IMR-90 (cell line): ENCODE measurements at places on chromosomes 4 and X. TPM values are rescaled to one million over a fixed set of nuclear protein-coding genes. Genes with fewer than 3 reads are reported as not detected.

Gene LETM1
- total RNA-seq, result 49.3 and 68.0 TPM in 2 replicates

Gene RAB9B
- 0.90 and 1.1 TPM in 2 replicates for total RNA-seq

Gene SPATA4
- under 0.01 and 0.28 TPM in 2 replicates for total RNA-seq

- peak; percentile 19 for DNase-seq
These were observed 14.2 kb downstream of the EFNB1 start for GRCh38 chrX:68842781-68843581.

GRCh38 chrX:34810364-34810763, 132.2 kb upstream of the FAM47B start:
- peak; percentile 60 for DNase-seq

DNA sequence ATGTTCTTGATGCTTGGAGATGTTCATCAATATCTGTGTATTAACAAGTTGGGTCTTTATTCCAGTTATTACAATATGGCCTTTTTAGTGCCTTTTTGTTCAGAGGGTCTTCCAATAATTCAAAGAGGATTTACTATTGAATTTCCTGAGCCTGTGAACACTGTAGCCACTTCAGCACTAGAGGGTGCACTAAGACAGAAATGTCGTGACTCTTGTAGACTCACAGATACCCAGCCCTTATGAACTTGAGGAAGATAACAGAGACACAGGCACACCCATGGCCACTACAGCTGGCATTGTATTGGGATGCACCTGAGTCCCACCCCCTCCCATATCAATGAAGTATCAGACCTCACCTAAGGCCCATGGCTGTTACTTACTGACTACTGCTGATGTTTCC, 54.4 kb upstream of the ACTRT1 start:
- DNase-seq, result no peak

DNA sequence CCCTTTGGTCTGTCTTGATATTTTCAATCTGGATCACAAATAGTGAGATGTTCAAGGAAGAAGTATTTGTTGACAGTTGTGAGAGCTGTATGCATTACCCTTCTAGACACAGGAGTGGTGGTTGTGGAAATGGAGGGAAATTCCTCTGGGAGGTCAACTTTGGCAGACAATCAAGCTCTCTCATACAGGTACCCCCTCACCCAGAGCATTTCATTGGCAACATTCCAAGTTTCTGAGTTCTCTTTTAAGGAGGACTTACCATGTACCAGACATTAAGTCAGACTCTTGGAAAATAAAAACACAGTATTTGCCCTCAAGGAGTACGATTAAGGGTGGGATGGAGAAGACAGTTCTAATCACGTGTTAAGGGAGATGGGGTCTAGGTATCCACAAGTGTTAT, 45.3 kb downstream of the KLHL15 start:
- no peak for DNase-seq

DNA sequence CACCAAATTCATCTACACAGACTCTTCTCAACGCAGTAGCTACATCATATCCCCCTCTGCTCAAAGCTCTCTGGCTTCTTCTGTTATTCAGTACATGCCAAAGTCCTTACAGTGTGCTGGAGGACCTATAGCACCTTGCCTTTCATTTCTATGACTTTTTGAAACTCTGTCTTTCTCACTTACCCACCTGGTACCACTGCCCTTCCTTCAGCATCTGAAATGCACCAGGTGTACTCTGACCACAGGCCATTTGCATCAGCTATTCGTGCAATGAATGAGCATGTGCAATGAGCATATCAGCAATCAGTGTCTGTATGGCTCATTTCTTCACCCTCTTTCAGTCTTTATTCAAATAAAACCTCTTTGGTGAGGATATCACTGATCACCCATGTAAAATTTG, 399.9 kb downstream of the RAB28 start:
- DNase-seq, result no peak
